ENCODE measurements at places on chromosomes 3 and 15.

GRCh38 chr15:80609512-80609946 is 85.6 kb upstream of the ABHD17C start:
- no peak for DNase-seq

DNA sequence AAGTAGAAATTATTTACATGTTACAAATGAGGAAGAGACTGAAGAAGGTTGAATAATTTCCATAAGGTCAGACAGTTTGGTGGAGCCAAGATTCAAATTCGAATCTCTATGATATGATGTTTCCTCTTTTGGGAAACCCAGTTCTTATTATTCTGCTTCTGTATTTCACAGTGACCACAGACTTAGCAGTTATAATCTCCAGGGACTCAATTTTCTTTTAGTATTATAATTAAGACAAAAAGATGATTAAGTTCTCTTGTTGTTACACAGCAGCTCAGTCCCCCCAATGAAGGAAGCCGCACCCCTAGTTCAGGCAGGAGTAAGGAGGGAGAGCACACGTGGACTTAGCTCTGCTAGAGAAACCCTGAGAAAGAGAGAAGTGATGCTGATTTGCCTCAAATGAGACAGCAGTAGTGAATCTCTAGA is 130.6 kb downstream of the CCNL1 start:
- no peak for DNase-seq

GRCh38 chr15:75872403-75872990 is 29.2 kb downstream of the UBE2Q2 start:
- DNase-seq = no peak

- DNase-seq = no peak
These were observed 1273.0 kb downstream of the OTOL1 start for GRCh38 chr3:162769564-162769963.

- DNase-seq = no peak
These were observed 206.6 kb downstream of the FOXP1 start for GRCh38 chr3:71376911-71377310.

- no peak for DNase-seq
These were observed 6.1 kb downstream of the IL17RD start for GRCh38 chr3:57158813-57159738.

DNA sequence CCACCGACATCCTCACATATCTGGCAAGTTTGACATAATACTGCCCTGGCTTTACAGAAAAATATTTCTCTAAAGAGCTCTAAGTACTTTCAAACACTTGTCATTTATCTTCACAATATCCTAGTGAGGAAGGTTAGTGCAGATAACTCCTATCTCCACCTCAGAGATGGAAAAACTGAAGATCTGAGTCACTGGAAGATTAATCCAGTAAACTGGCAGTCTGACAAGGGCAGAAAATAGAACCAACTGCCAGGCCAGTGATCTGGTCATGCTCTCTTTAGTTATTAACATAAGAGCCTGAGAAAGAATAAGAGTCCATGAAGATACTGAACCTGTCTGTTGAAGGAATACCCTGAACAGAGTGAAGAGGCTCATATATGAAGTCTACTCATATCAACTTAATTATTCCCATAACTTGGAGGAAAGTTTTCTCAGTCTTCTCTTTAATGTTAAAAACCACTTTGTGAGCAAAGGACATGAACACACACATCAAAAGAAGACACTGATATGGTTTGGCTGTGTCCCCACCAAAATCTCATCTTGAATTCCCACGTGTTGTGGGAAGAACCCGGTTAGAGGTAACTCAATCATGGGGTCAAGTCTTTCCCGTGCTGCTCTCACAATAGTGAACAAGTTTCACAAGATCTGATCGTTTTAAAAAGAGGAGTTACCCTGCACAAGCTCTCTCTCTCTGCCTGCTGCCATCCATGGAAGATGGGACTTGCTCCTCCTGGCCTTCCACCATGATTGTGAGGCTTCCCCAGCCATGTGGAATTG is 61.4 kb downstream of the GOLIM4 start:
- no peak for DNase-seq

DNA sequence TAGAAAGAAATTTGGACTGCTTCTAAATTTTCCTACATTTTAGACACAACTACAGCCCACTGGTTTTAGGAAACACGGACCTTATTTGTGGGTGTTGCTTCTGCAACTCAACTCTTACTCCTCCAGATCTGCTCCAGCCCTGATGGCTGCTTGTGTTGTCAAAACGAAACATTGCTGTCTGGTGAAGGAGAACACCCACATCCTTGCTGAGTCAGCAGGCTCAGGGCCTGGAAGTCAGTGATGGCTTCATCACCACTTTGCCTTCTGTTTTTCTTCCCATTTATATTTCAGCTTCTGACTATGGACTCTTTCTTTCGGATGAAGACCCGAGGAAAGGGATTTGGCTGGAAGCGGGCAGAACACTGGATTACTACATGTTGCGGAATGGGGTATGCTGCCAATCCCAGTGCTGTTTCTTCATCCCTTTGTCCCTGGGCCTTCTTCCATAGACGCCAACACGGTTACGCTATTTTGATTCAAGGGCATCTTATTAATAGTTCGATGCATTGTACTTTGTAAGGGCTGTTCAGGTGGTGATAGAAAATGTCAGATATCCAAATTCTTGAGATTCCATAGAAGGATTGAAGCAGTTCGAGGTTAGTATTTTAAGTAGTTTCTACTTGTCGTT is 392.6 kb upstream of the TPM1 start:
- no peak for DNase-seq

Data from forelimb muscle (tissue), 1 donor.